SK-N-SH treated with all-trans-retinoic acid at 6 μM for 48 hours (cell line): ENCODE measurements at places on chromosomes 4 and X.

DNA sequence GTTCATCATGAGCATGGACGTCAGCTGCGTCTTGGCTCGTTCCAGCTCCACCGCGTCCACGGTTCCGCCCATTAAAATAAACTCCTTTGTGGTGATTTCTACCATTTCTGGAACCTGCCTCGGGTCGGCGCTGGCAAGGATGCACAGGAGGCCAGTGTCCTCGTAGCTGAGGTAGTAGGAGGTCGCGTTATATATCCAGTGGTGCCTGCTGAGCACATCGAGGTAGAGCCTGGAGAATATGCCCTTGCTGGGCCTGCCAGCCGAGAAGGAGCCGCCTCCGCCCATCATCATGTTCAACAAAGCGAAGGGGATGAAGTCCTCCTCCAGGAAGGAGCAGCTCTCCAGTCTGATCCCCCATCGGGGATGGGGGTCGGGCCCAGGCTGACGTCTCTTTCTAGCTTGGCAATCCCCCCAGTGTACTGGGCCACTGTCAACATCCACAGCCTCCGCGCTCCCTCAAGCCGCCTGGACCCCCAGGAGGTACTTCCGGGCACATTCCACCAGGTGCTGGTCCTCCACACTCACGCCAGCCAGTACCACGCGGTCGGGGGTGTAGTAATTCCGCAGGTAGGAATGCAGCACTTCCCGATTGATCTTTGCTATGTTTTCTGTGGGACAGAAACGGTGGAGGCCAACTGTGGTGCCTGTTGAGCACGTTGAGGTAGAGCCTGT is 120.9 kb upstream of the GRID2 start:
- ATAC-seq = no peak

- ATAC-seq = no peak
Observed at GRCh38 chr4:16843831-16844508, 54.5 kb downstream of the LDB2 start.

DNA sequence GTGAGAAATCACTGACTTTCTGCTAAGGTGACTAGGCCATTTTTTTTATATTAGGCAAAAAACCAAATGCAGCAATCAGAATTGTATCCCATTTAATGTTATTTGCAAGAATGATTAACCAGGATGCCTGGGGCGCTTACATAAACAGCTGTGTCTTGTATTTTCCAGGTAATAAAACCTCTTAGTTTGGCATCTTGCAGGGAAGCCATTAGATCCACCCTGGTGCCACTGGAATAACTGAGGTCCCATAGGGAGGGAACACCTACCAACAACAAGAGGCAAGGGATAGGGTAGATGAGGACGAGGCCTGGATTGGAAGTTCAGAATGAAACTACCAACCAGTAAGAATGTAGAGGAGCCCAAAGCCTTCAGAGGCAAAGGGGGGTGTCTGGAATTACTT is 288.3 kb downstream of the ARHGAP24 start:
- ATAC-seq = no peak

- ATAC-seq = no peak
Observed at GRCh38 chr4:11428899-11429698, 405 bp upstream of the HS3ST1 start.

DNA sequence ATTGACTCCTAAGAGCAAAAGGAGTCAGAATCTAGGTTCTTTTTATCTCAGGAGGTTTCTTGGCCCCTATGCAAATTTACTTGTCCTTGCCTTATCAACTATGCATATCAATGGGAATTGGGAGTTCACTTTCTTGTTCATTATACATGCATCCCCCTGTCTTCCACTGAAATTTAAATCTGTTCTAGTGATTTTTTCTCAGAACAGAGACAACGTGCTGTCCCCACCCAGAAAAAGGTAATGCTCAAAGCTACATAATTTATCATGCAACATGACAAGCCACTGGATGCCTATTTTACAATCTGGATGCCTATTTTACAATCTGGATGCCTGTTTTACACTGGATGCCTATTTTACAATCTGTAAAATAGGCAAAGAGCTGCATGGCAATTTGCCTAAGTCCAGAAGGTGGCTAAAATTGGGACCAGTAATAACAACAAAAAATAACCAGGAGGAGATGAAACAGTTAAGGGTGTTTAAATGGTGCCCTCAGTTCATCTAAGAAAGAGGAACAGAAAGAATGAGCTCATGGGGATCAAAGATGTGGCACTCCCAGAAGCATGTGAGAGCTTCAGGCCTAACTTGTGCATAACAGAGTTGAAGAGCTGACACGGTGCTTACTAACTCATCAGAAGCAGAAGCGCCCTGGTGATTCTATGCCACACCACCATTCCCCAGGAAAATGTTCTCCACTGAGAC is 537.8 kb upstream of the BOD1L1 start:
- no peak for ATAC-seq

DNA sequence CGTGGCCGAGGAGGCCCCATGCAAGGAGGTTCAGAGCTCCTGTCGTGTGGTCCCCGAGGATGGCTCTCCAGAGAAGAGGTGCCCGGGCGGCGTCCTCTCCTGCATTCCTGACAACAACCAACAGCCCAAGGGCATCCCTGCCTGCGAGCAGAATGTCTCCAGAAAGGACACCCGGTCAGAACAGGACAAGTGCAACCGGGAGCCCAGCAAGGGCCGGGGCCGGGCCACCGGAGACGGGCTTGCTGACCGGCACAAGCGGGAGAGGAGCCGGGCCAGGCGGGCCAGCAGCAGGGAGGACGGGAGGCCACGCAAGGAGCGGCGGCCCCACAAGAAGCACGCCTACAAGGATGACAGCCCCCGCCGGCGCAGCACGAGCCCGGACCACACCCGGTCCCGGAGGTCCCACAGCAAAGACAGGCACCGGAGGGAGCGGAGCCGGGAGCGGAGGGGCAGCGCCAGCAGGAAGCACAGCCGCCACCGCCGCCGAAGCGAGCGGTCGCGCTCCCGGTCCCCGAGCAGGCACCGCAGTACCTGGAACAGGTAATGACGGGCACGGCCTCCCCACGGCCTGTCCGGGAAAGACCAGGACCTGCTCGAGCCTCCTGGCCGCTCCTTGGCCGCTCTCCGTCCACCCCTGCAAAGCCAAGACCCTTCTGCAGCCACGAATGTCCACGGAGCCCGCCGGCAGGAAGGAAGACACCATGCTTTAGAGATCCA is 9.8 kb downstream of the AKAP17A start:
- no peak for ATAC-seq

DNA sequence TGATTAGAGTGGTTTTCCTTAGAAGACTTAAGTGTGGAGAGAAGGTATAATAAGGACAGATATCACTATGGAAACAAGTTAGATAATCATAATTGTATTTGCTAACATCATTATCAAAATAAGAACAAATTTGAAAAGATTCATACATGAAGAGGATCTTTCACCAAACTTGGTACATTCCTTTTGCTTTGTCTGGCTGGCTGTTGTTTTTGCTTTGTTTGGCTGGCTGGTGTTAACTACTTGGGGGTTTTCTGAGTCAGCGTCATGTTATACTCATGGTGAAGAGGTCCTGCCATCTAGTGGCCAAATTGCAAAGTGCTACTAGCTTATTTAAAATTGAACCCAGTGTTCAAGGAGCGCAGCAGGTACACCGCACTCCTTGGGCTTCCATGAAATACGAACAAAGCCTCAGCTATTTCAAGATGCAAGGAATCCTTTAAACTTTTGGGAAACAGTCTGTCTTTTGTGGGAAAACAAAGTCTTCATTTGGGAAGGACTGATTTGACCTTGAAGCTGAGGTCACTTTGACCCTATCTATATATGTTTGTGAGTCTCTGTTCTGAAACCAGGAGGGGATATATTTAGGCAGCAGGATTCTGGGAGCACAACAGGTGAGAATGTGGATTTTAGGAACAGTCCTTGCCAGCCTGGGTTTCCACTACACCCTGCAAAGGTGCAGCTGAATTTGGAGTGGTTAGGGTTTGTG is 129.7 kb downstream of the PLS3 start:
- ATAC-seq = peak; percentile 95

DNA sequence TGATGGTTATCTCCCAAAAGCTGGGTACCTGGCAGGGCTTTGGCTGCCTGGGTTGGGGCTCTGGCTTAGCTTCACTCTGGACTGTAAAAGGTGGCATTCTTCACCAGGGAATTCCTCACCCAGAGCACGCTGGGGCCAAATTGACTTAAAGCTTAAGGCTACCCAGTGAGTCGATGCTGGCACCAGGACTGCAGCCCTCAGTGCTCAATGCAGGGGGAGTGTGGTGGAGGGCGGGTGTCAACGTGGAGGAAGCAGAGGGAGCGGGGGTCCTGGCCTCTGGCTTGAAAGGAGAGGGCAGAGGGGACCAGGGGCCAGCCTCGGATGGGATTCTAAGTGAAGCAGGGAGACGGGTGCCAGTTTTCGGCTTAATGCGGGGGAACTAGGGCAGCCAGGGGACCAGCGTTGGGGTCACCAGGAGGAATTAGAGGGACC is 446 bp upstream of the FAM50A start:
- peak; percentile 51 for ATAC-seq

GRCh38 chr4:152572417-152573086 is 36.7 kb upstream of the FBXW7 start:
- ATAC-seq = no peak

- no peak for ATAC-seq
Observed at GRCh38 chr4:152856960-152857359, 77.2 kb downstream of the ARFIP1 start.

- ATAC-seq = peak; percentile 61; the same call in 2 of the 3 replicates
Observed at GRCh38 chr4:113781439-113782040, 20.0 kb upstream of the CAMK2D start.

DNA sequence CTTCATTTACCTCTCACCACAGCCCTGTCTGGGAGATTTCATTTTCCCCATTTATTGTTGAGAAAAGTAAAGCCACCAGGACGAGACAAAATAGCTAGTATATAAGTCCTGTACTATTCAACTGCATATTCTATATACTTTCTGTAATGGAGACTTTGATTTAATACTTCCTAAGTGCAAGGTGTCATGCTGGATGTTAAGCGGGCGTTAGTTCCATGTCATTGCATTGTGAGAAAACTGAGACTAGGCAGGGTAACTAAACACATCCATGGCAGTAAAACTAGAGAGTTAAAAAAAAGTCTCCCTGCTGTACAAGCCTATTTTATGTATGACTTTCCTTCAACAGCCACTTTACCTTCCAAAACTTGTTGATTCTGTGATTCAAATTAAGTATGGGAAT is 969.6 kb downstream of the STIM2 start:
- ATAC-seq = no peak

- ATAC-seq = no peak
Observed at GRCh38 chr4:5041699-5042098, 9.6 kb upstream of the STK32B start.

DNA sequence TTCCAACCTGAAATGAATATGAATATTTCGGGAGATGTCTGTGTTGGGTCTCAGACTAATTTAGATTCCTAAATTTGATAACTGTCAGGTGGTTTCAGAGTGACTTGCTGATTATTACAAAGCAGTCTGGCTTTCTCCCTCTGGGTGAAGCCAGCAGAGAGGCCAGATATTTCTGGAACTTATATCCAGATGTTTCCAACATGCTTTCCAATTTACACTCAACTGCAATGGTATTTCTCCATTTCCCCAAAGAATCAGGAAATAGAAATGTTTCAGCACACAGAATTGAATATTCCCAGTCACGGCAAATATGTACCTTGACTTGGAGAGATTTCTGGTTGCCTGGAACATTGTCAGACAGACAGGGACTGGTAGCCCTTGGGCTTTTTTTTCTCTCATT is 48.5 kb upstream of the EGFL6 start:
- no peak for ATAC-seq

DNA sequence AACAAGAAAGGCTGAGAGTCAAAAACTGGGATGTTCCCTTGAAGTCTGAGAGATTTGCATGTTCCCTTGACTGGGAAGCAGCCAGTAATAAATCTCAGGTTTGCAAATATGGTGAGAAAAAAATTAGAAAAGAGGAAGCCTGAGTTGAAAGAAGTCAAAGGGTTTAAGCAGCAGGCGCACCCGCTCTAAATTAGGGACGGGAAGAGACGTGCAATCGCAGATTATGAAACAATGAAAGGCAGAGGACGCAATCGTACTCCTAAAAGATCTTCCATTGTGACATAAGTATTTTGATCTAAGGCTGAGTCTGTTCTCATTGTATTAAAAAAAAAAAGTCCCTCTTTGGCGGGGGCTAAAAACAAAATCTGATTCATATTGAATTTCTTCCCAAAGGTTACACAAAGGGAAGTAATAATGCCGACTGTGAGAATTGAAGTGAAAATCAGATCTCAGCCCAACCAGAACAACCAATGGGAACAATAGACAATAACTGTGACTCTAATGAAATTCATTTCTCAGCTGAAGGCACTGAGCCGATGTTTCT is 28.2 kb downstream of the SAT1 start:
- ATAC-seq = no peak

DNA sequence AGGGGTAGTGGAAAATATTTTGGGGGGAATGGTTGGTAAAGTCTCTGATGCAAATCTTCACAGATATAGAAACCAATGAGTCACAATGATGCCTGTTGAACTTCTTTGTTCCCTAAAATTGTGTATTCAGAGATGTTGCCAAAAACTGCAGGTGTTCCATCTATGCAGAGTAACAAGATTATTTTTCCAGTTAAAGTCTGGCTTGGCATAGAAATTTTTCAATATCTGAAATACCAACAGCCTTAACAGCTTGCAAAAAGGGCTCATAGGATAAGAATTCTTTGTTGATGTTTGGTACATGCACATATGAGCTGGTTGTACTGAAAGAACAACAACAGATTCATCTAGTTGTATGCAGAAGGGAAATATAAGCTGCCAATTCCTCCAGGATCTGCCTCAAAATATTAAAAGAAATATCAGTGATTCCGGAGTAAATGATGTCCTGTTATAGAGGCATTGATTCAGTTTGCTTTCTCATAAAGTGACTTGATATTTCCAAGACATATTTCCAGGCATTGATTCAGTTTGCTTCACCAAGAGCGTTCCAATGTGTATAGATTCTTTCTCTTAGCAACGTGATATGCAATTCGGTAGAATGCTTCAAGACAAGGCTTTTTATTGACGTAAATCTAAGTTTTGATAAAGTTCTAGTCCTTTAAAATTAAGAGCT is 564.4 kb downstream of the TMA16 start:
- no peak for ATAC-seq
